Hindlimb muscle (tissue), 1 donor: ENCODE measurements at places on chromosomes 13 and 19.
A peak's percentile ranks its signal among the peaks of the same experiment; 100 is the strongest.

GRCh38 chr19:2176337-2176994 is 12.7 kb downstream of the DOT1L start:
- no peak for DNase-seq

DNA sequence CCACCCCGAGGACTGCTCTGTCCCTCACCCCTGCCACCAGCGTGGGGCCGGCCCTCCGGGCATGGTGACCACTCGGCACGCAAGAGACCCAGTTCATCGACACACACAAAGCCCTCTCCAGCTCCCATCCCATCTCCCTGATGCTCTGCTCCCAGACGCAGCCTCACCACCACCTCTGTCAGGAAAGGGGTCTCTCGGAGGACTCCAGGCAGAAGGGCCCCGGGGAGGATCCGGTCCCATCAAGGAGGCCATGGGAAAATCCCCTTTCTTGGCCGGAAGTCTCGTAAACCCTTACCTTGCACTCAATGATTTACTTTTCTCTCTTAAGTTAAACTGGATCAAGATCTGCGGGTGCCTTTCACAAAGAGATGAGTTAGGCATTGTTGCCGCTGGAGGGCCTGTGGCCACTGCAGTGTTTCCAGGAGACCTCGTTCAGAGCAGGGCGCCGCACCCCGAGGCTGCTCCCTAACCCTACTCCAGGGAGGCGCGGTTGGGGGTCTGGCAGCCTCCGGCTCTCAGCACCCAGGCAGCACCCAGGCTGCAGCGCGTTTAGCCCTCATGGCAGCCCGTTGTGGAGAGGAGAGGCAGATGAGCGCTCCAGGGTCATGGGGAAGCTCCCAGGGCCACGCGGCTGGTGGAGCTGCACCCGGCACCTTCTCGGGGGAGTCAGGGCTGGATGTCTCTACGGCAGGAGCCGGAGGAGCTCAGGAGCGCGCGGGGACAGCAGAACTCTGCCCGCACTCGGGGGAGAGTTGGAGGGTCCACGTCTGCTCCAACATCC is 31.0 kb downstream of the C2CD4C start:
- DNase-seq, result no peak

DNA sequence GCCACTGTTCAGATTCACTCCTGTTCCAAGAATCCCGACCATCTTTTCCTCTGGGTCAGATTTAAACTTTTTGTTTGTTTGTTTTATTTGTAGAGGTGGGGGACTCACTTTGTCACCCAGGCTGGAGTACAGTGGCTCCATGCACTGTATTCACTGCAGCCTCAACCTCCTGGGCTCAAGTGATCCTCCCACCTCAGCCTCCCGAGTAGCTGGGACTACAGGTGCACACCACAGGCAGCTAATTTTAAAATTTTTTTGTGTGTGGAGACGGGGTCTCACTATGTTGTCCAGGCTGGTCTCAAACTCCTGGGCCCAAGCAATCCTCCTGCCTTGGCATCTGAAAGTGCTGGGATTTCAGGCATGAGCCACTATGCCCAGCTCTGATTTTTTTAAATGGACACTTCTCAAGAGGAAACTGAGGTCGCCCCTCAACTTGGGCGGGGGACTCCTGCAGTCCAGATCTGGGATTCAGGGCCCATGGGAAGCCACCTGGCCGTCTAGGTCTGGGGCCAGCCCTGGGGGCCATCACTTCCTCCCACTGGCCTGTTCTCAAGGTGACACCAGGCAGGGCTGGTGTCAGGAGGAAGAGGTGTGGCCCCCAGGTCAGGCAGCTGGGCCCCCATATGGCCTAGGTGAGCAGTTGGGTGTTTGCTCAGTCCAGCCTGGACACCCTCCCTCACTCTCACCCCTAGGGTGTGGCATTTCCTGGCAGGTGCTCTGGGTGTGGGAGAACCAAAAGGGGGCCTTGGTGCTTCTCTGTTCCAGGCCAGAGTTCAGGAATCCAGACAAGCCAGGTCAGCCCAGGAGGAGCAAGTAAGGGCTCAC is 1.3 kb downstream of the B3GNT3 start:
- no peak for DNase-seq

DNA sequence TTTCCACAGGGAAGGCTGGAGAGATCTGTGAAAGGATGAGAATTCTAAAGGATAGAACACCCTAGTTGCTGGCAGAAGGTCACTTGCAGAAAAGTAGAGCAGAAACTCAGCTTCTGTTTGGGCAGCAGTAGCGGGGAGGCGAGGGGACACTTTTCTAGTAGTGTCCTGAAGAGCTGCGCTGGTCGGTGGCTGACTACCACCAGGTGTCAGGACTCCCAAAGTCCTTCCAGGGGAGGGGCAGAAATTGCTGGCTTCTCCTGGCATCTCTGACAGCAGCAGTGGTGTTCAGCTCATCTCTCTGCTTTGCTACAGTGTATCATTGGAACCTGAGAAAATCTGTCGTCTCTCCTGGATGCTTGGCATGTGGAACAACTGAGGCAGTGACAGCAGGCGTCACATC is 120.9 kb downstream of the ZDHHC20 start:
- no peak for DNase-seq

GRCh38 chr19:55648585-55649267 is 714 bp downstream of the CCDC106 start:
- no peak for DNase-seq

DNA sequence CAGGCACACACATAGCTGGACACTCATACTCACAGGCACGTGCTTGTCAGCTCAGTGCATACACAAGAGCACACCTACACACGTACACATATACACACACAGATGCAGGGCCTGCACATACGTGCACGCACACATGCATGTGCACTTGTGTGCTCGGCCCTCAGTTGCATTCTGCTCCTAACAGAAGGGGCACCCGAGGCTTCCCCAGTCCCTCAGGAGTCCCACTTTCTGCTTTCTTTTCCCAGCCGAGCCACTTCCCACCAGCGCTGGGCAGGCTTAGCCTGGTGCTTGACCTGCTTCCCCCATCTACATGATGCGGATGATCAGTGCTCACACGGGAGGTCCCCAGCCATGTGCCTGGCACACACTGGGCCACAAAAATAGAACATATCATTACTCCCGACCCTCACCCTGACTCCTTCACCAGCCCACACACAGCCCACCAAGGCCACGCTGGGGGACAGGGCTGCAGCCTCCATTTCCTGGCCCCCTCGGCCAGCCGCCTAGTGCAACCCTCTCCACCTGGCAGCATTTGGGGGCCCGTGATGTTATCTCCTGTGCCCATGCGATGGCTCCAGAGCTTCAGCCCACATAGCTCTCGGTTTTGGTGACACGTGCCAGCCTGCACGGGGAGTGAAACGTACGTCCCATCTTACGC is 125.2 kb upstream of the SPACA7 start:
- DNase-seq, result no peak

GRCh38 chr19:49875857-49876421 is 1.2 kb downstream of the AKT1S1 start:
- peak; percentile 70 for DNase-seq

GRCh38 chr19:55485439-55486011 is 537 bp downstream of the NAT14 start:
- DNase-seq, result no peak

- no peak for DNase-seq
These were observed 56.0 kb downstream of the ZAR1L start for GRCh38 chr13:32259116-32259515.

GRCh38 chr13:47085346-47085745 is 188.5 kb upstream of the HTR2A start:
- DNase-seq, result no peak

DNA sequence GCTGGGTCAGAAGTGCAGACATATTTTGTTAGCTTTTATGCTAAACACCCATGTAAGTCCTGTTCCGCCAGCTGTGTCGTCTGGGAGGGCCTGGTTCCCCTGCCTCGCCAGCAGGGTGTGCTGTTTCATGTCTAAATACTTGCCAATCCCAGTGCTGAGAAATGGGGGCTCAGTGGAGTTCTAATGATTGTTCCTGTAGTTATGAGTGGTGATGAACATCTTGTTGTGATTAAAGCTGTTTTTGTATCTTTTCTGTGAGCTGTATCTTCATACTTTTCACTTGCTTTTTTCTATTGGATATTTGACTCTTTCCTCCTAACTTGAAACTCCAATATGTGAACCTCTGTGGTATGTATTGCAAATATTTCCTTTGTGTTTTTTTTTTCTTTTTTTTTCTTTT is 32.7 kb downstream of the KDM4B start:
- no peak for DNase-seq

DNA sequence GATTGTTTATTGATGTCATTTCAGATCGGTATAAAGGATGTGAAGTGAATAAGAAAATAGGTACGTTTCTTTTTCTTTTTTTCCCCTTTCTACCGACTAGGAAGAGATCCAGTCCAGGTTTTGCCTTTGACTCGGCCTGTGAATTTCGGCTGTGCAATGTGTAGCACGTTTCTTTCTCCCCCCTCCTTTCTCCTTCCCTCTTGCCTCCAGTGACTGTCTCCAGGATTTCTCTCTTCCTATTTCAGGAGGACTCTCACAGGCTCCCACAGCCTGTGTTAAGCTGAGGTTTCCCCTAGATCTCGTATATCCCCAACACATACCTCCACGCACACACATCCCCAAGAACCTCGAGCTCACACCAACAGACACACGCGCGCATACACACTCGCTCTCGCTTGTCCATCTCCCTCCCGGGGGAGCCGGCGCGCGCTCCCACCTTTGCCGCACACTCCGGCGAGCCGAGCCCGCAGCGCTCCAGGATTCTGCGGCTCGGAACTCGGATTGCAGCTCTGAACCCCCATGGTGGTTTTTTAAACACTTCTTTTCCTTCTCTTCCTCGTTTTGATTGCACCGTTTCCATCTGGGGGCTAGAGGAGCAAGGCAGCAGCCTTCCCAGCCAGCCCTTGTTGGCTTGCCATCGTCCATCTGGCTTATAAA is at the start of gene GPC6:
Gene GPC6, plus strand, starts transcription at position 185 of the 657 bp plus-strand sequence.
- peak; percentile 87 for DNase-seq

- no peak for DNase-seq
These were observed 29.0 kb downstream of the CKM start for GRCh38 chr19:45293682-45294081.

- DNase-seq, result peak; percentile 59
These were observed 9.7 kb downstream of the CTU1 start for GRCh38 chr19:51098365-51099046.

DNA sequence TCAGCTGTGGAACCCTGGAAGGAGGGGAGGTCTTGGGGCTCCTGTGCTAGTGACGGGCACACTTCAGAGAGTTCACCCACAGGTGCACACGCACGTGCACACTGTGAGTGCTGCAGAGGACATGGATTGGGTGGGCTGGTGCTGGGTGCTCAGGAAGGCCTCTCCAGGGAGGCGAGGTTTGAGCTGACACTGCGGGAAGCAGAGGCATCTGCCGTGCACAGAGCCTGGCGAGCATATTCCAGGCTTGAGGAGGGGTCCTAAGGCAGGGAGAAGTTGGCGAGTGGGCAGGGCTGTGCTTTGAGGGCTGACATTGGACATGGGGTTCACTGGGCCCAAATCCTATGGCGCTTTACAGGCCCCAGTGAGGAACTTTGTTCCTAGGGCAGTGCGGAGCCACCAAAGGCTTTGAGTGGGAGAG is 25.6 kb downstream of the CCDC8 start:
- DNase-seq, result no peak

DNA sequence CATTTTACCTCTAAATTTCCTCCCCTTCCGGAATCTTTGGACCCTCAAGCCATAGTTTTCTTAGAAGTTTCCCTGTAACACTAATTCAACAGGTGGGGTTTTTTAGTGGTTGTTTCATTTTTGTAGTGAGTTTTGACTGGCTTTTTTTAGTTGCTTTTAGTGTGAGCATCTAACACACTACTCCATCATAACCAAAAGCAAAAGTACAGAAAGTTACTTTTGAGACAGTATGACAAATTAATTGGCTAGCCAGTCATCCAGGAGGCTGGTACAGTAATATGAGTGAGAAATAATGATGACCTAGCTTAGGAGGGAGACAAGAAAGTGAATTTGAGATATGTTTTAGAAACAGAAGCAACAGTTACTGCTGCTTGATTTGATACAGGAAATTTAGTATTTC is 71.5 kb downstream of the DNAJC15 start:
- DNase-seq, result no peak

- DNase-seq, result no peak
These were observed 328.1 kb downstream of the TBC1D4 start for GRCh38 chr13:75153834-75154233.

DNA sequence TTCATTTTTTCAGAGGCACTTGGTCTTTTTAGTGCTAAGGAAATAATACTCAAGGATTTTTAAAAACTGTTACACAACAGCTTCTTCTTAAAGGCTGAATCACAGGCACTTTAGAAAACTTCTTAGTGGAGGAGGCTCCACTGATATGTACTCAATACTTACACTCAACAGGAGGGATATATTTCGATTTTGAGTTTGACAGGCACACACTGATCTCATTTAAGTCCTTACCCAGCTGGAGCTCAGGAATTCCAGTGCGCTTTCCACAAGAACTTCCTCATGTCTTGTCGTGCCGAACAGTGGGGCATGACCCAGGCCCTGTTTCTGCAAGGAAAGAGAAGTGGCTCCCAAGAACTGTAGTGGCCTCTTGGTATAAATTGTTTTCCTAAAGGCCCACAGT is 103.8 kb downstream of the RGCC start:
- no peak for DNase-seq

- no peak for DNase-seq
These were observed 108.9 kb downstream of the MAB21L1 start for GRCh38 chr13:35367586-35367985.

DNA sequence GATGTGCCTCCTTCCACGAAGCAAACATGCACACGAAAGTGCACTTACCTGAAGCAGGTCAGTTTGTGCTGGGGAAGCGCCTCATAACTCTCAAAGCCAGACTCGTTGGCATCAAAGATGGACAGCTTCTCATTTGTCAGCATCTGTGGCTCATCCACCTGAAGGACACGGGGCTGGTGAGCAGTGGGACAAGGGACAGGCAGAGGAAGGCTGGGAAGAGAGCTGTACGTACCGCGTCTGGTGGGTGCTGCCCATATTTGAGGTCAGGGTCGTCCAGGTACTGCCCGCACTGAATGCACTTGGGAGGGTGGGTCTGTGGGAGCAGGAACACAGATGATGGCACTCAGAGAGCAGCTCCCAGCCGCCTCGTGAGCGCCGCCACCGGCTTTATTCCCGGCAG is 35.1 kb downstream of the DNMT1 start:
- no peak for DNase-seq

DNA sequence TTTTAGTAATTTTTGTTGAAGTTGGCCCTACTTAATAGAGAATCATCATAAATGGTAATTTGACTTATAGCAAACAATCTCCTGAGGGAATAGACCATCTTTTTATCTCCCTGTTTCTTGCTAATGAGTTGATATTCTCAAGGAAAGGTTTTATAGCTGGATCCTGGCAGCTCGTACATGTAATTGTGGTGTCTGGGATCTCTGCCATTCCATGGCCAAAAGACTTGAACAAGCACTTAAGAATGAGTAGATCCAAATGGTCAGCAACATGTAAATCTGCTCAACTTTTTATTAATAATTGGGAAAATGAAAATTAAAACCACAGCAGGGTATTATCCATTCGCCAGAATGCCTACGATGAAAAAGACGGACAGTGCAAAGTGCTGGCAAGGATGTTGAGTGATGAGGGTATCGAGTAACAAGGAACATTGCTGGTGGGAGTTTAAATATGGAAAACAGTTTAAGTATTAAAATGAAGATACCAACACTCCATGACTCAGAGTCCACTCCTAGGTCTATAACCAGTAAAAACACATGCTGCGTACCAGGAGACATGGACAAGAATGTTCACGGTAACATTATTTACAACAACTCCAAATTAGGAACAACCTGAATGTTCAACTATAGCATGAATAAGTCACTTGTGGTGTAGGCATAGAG is 5.1 kb upstream of the GPR18 start:
- no peak for DNase-seq

- no peak for DNase-seq
These were observed 85.6 kb downstream of the GNG7 start for GRCh38 chr19:2616741-2617392.

- DNase-seq, result no peak
These were observed 754 bp downstream of the RNF6 start for GRCh38 chr13:26221399-26221720.
